T-helper 9 cell (primary cell): ENCODE measurements at places on chromosomes 2 and 18.

DNA sequence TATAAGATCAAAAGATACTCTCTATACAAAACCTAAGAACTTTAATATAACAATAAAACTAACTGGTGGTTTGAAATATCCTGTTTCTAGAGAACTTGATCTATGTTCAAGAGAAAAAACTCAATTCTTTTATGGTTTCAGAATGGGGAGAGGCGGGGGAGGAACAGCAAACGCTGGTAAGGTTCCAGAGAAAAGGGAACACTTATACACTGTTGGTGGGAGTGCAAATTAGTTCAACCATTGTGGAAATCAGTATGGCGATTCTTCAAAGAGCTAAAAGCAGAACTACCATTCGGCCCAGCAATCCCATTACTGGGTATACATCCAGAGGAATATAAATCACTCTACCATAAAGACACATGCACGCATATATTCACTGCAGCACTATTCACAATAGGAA is 17.2 kb downstream of the FAM98A start:
- no peak for DNase-seq

DNA sequence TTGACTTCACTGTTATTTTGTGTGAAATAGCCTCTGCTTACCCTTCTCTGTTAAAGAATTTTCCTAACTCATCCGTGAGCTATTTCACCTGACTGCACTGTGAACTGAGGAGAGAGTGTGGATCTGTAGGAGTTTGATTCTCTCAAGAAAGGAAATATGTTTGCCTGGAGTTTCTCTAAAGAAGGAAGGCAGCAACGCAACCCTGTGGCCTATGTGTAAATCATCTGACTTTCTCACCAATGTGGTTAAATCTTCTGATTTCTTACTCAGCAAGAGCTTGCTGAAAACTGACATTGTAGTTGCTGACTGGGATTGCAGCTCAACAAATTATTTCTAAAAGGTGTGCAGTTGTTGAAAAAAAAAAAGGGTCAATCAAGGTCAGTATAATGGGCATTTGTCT is 153.9 kb upstream of the PELI1 start:
- DNase-seq, result no peak

DNA sequence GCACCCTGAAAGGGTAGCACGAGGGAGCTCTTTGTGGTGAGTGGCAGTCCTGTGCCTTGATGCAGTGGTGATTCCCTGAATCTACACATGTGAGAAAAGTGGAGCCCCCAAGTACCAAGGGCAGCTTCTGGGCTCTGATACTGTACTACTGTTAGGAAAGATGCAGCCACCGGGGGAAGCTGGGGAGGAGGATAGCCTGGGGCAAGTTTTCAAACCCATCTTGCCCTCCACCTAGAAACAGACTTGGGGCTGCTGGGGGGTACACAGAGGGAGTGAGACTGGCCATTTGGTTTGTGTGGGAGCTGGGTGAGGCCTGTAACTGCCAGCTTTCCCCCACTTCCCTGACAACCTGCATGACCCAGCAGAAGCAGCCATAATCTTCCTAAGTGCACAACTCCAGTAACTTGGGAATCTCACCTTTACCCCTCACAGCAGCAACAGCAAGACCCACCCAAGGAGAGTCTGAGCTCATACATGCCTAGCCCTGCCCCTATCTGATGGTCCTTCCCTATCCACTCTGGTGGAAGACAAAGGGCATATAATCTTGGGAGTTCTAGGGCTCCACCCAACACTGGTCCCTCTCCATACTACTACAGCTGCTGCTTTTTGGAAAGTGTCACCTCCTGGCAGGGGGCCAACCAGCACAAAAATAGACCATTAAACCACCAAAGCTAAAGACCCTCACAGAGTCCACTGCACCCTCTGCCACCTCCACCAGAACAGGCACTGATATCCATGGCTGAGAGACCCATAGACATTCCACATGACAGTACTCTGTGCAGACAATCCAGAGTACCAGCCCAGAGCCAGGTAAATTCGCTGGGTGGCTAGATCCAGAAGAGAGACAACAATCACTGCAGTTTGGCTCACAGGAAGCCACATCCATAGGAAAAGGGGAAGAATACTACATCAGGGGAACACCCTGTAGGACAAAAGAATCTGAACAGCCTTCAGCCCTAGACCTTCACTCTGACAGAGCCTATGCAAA is 8.2 kb downstream of the MALL start:
- DNase-seq, result no peak

DNA sequence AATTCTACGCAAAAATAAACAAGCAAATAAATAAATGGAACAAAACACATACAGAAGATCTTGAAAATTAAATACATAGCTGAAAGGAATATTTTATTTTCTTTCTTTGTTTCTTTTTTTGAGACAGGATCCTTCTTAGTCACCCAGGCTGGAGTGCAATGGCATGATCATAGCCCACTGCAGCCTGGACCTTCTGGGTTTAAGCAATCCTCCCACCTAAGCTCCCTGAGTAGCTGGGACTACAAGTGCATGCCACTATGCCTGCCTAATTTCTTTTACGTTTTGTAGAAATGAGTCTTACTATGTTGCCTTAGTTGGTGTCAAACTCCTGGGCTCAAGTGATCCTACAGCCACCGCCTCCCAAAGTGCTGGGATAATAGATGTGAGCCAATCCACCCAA is 44.6 kb upstream of the ACTR3 start:
- no peak for DNase-seq

GRCh38 chr2:241701149-241701398 is 765 bp upstream of the ING5 start:
- DNase-seq, result no peak

- DNase-seq, result no peak
Observed at GRCh38 chr2:61433606-61434005, 37.3 kb downstream of the USP34 start.

- DNase-seq, result no peak
Observed at GRCh38 chr2:11379558-11379957, 35.1 kb upstream of the ROCK2 start.

- no peak for DNase-seq
Observed at GRCh38 chr2:102066554-102066953, 74.8 kb downstream of the IL1R2 start.

- no peak for DNase-seq
Observed at GRCh38 chr2:17620841-17621240, 80.3 kb downstream of the VSNL1 start.

GRCh38 chr2:121965661-121966060 is 210.2 kb downstream of the TSN start:
- DNase-seq, result no peak

- DNase-seq, result no peak
Observed at GRCh38 chr2:32594573-32594972, 33.3 kb upstream of the TTC27 start.

DNA sequence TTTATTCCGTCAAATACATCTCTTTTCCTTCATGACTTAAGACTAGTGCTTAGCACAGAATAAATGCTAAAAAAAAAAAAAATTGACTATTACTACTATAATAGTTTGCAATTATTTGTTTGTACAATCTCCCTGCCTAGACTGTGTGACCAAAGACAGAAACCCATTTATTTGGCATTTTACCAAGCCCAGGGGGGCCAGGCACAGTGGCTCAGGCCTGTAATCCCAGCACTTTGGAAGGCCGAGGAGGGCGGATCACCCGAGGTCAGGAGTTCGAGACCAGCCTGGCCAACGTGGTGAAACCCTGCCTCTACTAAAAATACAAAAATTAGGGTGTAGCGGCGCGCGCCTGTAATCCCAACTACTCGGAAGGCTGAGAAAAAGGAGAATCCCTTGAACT is 1.4 kb downstream of the ASB3 start:
- no peak for DNase-seq
